Effector CD4-positive, alpha-beta T cell (primary cell): ENCODE measurements at places on chromosomes 4 and X.

GRCh38 chr4:55615008-55615407 lies 21.1 kb downstream of the NMU start:
- DNase-seq = no peak

GRCh38 chr4:93834249-93835066 lies 5.9 kb downstream of the ATOH1 start:
- DNase-seq = no peak

- DNase-seq = no peak
Observed at GRCh38 chrX:35670889-35671288, 127.3 kb upstream of the MAGEB16 start.

GRCh38 chrX:150570512-150570911 lies 2.1 kb downstream of the MTM1 start:
- DNase-seq = no peak

- no peak for DNase-seq
Observed at GRCh38 chr4:7867701-7868435, 71.8 kb downstream of the AFAP1 start.

DNA sequence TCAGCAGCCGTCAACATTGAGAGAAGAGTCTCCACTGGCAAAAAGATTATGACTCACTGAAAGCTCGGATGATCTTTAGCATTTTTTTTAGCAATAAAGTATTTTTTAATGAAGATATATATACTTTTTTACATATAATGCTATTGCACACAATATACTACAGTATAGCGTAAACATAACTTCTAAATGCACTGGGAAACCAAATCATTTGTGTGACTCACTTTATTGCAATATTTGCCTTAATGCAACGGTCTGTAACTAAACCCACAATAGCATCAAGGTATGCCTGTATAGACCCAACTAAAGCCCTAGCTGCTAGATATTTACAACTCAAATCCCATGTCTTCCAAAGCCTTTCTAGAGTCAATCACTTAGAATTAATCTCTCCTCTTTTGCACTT lies 52.3 kb upstream of the EDNRA start:
- DNase-seq = no peak

- DNase-seq = no peak
Observed at GRCh38 chrX:79080141-79080540, 64.3 kb upstream of the GPR174 start.

- no peak for DNase-seq
Observed at GRCh38 chr4:81884986-81885385, 413.3 kb upstream of the RASGEF1B start.

DNA sequence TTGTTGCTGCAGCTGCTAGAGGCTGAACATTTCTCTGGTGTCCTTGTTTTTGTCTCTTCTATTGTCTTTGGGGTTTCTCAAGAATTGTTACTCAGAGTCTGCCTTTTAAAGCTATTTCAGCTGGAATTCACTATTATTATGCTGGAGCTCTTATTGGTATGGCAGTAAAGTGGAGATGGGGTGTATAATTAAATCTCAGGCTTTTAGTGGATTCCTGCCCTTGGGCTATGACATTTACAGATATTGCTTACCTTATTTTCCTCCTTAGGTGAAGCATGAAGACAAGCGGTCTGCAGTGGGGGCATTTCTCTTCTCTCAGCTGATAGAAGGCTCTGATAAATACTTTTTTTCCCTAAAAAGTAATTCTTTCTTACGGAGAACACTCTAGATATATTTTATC lies 1656.6 kb upstream of the IGFBP7 start:
- DNase-seq = no peak

DNA sequence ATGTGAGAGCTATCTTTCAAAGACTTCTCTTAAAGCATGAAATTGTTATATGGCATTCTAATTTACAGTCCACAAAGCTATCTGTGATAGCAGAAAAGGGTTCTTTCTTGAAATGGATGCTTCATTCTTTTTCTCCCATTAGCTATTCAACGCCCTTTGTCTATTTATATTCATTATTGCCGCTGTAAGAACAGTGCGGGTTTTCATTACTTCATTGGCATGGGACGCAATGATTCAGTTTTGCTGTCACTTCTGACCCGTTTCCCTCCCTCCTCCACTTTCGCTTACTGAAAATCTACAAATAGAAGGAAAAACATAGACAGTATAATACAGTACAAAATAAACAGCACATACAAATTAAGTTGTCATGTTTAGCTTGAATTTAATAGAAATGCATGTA lies 394.6 kb downstream of the PCDH7 start:
- DNase-seq = no peak

DNA sequence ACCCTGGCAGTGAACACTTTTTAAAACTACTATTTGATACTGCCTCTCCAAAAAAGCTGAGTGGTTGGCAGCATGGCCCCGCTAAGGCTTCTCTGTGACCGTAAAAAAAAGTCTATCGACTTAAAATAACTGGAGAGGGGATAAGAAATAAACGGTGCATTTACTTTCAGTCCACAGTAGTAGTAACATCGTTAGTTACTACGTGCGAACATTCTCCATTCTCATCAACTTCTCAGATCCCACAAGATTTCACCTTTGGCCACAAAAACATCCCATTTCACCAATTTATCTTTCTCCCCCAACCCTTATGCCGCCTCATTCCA lies 524 bp upstream of the EXOSC9 start:
- no peak for DNase-seq

DNA sequence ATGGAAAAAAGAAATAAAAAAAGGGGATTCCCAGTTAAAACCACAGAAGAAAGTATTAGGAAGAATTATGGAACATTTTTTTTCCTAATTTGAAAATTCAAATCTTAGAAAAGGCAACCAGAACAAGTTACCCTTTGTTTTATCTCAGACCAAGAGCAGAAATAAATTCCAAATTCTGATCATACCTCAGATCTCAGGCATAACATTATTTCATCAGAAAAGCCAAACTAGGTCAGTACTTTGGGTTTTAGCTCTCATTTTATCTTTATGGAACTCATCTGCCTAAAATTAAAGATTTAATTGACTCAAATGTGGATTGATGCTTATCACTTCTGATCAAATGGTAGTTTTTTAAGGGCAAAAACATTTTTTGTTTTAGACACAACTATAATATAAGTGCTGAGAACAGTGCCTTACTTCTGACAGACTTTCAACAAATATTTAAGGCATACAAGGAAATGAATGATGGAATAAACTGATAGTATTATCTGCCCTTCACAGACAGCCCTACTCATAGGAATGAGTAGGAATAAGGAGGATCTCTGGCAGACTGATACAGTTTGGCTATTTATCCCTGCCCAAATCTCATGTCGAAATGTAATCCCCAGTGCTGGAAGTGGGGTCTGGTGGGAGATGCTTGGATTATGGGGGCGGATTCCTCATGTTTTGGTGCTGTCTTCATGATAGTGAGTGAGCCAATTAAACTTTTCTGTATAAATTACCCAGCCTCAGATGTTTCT lies 245.3 kb upstream of the PITX2 start:
- DNase-seq = no peak

GRCh38 chrX:47169726-47170515 lies 23.7 kb upstream of the UBA1 start:
- no peak for DNase-seq

DNA sequence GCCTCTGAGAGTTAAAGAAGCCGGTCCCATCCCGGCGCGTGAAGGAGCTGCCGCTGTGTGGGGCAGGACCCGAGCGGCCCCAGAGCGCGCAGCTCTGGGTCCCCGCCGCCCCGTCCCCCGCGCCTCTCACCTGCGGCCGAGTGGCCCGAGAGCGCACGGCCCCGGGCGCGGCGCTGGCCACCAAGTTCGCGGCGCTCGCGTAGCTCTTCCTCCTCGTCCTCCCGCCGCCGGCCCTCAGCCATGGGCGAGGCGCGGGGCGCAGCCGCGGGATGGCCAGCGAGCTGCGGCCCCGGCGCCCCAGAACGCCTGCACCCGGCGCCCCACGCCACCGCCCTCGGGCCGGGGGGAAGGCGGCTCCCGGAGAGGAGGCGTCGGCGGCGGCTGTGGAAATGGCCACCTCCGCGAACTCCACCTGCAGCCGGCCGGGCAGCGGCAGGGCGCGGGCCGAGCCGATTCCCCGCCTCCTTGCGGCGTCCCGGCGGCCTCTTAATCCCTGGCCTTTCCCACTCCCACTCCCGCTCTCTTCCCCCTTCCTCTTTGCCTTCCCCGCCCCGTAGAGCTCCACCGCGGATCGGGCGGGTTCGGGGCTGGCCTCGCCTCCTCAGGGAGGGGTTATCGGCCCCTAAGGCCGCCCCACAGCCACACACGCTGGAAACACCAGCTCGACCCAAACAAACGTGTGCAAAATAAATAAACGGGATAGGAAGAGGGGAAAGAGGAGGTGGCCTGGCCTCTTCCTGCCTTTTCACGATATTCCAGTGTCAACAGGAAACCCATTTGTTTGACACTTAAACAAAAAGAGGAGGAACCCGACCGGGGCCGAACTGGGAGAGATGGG lies at the start of gene SH3D19:
SH3D19 (minus strand) TSS at position 495 of the 838 bp plus-strand sequence; CDS start at position 242, 253 bp downstream.
- DNase-seq = no peak

DNA sequence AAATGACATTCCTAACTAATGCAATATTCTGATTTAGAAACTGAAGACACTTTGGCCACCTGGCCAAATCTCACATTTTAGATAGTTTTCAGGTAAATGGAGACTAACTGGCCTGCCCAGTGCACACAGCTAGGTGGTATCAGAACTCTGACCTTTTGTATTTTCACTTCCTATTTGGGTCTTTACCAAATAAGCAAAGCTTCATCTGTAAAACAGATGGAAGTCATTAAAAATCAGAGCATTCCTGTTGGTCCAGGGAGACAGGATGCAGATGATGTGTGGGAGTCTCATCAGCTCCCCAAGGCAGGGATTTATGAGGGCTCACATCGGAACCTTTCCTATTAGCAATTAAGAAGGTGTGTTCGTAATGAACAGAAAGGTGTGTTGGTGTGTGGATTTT lies 57.7 kb downstream of the ARHGAP10 start:
- no peak for DNase-seq

GRCh38 chr4:167023364-167023925 lies 210.8 kb downstream of the SPOCK3 start:
- DNase-seq = no peak

GRCh38 chr4:147854154-147854553 lies 122.3 kb downstream of the ARHGAP10 start:
- no peak for DNase-seq

DNA sequence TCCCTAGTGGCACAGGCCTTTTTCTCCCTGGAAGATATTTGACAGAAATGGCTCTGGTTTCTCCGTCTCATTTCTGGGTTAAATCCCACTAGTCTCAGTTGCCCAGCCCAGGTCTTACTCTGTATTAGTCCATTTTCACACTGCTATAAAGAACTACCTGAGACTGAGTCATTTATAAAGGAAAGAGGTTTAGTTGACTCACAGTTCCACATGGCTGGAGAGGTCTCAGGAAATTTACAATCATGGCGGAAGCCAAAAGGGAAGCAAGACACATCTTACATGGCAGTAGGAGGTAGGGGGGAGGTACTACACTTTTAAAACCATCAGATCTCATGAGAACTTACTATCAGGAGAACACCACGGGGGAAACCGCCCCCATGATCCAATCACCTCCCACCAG lies 81.9 kb downstream of the FHDC1 start:
- DNase-seq = no peak

- DNase-seq = no peak
Observed at GRCh38 chrX:12469296-12469695, 321.9 kb upstream of the PRPS2 start.

GRCh38 chrX:127112726-127113125 lies 293.2 kb downstream of the PRR32 start:
- no peak for DNase-seq
